Activated CD4-positive, alpha-beta memory T cell treated with anti-CD3 and anti-CD28 coated beads, Interleukin-2, amount 10 ng/mL, durations not matched to agents 7 days and 5 days (primary cell): ENCODE measurements at places on chromosomes 16 and 17.

DNA sequence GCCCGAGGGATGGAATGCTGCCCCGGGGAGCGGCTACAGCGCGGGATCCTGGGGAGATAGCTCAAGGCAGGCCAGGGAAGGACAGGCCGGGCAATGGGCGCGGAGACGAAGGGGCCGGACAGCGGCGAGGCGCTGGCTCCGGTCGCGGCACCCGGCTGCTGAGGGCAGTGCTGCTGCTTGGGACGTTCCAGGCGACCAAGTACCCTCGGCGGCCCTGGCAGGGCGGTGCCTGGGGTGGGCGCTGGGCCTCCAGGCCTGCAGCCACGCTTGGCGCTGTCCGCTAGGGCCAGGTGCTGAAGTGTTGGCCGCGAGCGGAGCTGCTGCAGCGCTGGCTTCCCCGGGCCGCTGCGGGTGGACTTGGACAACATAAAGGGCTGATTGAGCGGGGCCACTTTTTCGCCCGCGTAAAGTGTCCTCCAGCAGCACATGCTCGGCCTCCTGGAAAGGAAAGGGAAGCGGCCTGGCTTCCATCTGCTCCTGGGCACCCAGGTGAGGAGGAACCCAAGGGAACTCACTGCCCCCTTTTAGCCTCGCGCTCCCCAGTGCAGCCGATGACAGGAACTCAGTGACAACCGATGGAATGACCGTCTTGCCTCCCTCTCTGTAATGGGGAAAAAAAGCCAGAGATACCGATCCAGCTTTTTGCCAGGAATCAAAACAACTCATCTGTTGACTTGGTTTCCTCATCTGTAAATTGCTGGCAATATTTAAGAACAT, 23.7 kb downstream of the CLEC3A start:
- DNase-seq, result peak; percentile 55

GRCh38 chr17:17836818-17837379, at the start of gene SREBF1:
Gene SREBF1 (minus strand): TSS chr17:17836986. CDS start chr17:17836817, 169 bp downstream.
- peak; percentile 73 for DNase-seq

- DNase-seq, result no peak
These were observed 228.5 kb upstream of the PMFBP1 start for GRCh38 chr16:72400257-72401083.

DNA sequence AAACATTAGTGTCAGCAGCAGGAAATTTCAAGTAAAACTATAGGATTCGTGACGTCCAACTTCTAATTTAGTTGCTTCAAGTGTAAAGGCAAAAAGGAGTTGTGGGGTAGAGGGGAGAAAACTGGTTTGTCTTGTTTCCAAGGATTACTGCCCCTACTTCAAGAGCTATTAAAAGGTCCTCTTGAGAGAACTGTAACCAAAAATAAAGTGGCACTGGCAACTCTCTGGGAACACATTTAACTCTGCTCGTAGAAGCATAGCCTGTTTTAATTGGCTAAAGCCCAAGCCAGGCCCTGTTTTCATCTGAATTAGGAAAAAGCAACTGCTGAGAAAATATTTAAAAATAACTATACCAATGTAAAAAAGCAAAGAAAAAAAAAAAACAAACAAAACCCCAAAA, 51.8 kb upstream of the AKAP1 start:
- no peak for DNase-seq

GRCh38 chr16:68636818-68637217, 8.3 kb upstream of the CDH3 start:
- DNase-seq, result no peak

DNA sequence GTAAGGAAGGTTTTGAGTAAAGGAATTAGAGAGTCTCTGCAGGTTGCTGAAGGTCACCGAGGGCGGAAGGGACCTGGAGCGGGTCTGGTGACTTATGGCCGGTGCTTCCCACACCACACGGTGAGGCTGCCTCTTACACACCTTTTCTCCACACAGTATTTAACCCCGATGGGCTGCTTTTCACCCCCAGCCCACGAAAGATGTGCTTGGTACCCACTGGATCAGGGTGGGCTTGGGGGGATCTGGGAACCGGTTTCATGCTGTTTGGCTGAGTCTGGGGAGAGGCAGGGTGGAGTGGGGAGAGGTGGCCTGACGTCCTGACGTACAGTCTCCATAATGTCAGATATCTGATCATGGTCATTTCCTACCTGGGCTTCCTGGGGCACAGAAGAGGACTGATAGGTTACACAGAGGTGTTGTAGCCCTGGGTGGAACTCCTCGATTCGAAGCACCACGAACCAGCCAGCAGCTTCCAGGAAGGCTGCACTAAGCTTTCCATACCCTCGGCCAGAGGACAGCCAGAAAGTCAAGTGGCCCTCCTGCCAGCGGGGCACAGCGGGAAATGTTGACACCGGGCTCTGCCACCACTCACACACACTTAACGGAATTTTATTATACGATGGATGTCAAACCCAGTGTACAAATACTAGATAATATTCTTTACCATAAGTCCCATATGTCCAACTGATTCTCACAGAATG, 34.0 kb downstream of the OR1D5 start:
- no peak for DNase-seq

DNA sequence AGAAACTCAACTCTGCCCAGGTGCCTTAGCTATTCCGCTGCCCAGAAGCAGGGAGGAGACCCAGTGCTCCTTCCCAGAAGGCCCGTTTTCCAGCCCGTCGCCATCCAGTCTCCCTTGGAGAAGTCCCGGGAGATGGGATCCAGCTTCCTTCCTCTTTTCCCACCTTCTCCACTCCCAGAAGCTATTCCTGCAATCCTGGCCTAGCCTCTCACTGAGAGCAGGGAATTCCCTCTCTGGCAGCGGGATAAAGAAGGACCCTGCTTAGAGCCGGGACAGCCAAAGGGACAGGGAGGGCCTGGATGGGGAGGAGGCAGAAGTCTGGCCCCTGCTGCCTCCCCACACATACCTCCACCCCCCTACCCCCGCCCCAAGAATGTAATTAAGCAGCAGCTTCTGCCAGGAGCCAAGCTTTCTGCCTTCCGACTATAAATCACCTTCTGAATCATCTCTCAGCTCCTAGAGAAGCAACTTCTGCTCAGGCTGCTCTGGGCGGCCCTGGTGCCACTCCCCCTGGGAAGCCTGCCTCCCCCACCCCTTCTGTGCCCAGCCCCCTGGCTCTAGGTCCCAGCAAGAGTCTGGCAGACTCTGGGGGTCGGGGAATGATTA, 6.4 kb downstream of the WNT3 start:
- DNase-seq, result no peak

DNA sequence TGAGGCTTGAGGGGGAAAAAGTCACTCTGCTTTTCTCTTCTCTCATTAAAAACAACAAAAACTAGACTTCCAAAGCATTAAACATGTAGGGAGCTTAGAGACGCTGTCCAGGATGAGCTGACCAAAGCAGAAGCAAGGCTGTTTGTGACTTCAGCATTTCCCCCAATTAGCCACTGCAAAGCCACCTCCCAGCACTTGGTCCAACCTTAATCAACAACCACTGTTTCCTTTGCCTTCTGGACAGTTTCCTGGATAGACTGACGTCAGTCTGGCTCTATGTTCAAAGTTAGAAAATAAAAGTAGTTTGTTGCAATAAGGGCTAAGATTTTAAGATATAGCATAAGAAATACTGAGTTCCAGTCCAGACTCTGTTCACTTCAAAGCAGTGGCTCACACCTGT, 3.1 kb downstream of the TMEM231 start:
- DNase-seq, result no peak

DNA sequence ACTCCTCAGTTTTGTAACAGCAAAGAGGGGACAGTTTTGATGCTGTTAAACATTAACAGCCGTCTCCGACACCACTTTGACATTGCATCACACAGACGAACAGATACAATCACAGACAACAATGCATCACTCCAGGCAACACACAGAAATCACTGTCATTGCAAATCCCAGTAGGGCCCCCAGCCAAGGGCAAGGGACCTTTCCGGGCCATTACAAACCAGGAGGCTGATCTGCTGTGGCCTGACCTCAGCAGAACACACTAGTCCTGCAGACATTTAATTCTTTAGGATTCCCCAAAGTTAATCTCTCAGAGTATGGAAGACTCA, 136.2 kb upstream of the RCVRN start:
- DNase-seq, result no peak

DNA sequence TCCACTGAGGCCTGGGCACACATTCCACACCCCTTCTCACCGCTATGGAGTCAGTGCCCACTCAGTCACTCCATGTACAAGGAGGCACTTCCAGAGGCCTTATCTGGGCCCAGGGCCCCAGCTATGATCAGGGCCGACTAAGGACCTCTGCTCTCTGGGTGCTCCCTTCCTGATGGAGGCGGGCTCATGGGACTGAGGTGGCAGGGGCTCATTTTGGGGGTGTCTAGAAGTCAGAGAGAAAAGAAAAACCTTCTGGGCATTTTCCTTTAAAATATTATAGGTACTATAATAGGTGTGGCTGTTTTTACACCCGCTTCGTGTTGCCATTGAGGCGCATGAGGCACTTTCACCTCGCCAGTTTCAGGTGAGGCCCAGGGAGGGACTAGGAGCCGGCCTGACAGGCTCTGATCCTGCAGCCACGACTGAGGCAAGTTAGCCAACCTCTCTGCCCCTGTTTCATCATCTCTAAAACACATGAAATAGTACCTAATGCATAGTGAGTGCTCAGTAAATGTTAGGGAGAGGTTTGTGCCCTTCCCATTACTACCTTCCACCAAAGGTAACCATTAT, 14.4 kb downstream of the B9D1 start:
- no peak for DNase-seq

DNA sequence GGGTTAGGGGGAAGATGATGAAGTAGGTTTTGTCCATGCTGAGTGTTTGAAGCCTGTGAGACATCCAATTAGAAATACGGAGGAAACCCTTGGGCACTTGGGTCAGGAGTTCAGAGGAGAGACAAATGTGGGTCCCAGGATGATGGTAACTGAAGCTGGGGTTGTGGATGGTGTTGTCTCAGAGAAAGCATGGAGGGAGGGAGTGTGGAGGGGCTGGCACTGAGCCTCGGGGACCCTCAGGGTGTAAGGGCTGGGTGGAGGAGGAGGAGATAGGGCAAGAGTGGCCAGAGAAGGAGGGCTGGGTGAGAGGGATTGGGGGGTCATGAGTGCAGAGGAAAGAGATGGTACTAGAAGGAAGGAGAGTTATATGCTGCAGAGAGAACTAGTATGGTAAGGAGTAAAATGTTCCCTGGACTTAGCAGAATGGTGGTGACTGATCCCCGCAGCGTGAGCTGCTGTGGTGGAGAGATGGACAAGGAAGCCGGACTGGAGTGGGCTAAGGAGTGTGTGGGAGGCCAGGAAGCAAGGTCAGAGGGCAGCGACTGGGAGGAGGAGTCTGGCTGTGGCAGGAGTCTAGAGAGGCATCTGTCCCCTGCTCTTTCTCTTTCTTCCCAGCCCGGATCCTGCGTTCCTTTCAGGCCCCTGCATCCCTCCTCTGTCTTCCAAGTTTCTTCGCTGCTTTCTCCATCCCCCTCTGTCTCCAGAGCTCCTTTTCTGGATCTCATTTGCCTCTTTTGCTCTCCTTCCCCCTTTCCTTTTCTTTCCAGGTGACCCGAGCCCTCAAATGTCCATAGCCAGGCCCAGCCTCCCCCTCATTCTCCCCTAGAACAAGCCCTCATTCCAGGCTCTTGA, 3.9 kb upstream of the COL1A1 start:
- no peak for DNase-seq
